Activated naive CD4-positive, alpha-beta T cell treated with anti-CD3 and anti-CD28 coated beads, Interleukin-2, amount 10 ng/mL, durations not matched to agents 7 days and 5 days (primary cell): ENCODE measurements at places on chromosomes 3 and 15.
A peak's percentile ranks its signal among the peaks of the same experiment; 100 is the strongest.

DNA sequence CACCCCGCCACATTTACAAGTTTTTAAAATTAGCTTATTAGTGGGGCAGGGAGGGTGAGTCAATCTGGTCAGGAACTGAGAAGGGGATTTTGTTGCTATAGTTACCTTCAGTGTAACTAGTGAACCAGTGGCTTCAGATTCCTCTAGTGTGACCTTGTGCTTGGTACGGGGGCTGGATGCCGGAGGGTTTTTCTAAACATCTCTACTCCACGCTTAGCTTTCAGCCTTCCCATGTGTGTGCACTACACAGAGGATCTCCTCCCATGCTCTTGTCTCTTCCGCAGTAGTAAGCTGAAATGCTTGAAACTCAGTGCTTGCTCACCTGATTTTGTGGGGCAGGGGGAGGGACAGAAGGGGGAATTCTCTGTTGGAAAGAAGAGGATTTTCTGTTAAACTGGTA lies 67.9 kb upstream of the AKAP13 start:
- no peak for DNase-seq

DNA sequence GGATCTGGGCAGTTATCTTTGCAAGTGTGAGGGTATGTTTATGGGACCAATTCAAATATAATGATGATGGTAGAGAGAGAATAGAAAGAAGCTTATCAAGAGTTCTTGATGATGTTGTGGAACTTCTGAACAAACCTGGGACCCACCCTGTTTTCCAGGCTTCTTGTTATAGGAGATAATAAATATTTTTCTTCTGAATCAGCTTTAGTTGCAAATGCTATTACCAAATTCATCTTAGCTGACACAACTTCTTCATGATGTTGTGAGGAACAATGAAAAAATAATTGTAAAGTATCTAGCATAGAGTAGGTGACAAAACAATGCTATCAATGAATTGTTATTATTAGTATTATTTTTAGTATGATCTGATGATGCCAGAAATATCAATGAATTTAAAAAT lies 43.5 kb upstream of the PTX3 start:
- DNase-seq = no peak

GRCh38 chr15:58758141-58758540 lies 8.6 kb upstream of the ADAM10 start:
- DNase-seq = peak; percentile 27

DNA sequence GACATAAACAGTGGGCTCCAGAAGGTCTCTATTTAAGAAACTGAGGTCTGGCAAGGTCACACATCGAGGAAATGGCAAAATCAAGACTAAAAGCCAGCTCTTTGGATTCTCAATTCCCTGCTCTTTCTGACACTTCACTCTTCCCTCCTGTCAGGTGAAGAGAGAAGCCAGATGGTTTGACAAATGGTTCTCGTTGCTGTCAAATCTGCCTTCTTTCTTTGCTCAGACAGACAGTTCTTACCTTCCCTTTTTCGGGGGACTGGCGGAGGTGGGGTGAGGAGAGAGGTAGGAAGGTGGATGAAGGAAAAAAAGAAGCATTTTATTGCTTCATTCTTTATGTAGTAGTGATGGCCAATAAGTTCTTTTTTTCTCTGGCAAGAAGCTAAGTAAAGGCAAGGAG lies 133.4 kb downstream of the LPP start:
- DNase-seq = no peak

DNA sequence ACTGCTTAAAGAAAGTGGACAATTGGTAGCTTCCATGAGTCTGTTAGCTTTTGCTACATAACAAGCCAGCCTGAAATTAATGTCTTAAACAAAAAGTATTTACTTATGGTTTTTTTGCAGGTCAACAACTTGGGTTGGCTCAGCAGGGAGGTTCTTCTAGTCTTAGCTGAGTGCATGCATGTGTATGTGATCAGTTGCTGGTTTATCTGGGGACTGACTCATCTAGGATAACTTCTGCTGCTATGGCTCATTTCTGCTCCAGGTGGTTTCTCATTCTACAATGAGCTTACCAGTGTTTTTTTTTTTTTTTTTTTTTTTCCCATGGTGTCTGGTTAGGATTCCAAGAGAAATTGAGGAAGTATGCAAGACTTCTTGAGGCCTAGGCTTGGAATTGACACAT lies 244.7 kb downstream of the NSUN3 start:
- DNase-seq = no peak
